ENCODE measurements at places on chromosomes 11 and 22. TPM values are rescaled to one million over a fixed set of nuclear protein-coding genes. Genes with fewer than 3 reads are reported as not detected.

YAP1 gene
- 19.8 TPM for polyA plus RNA-seq

UPK3A gene
- polyA plus RNA-seq: not detected

UBQLNL gene
- 0.10 TPM for polyA plus RNA-seq

ZBTB16 gene
- polyA plus RNA-seq: 39.6 TPM

AIP gene
- polyA plus RNA-seq: 74.8 TPM
